ENCODE measurements at places on chromosomes 13 and 19. TPM values are rescaled to one million over a fixed set of nuclear protein-coding genes. Genes with fewer than 3 reads are reported as not detected.

The TUBB4A gene
- total RNA-seq, result 0.65 TPM

DNA sequence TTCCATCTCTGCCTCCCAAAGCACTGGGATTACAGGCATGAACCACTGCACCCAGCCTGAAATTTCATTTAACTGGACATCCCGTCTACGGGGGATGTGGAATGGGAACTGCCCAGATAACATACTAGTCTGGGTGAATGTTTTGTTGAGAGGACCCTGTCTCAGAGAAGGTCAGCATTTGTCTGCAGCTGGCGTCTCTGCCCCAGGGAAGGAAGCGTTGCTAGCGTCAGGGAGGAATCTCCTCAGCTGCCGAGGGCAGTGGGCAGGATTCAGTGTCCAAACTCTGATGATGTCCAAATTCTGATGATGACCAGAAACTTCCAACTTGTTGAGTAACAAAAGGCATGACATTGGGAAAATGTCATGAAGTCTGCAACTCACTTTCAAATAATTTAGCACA, 3.1 kb downstream of the NXNL1 start:
- no peak overlapping the region for H3K4me3 ChIP-seq
- peaks cover 22% of the 10 kb centered on the region for H3K27me3 ChIP-seq
- DNase-seq, result no peak
- H3K36me3 ChIP-seq, result no peaks in the 10 kb centered on the region
- no peaks in the 10 kb centered on the region for H3K4me1 ChIP-seq
- H3K27ac ChIP-seq, result no peak overlapping the region

GRCh38 chr13:25915840-25916518, 135.8 kb downstream of the SHISA2 start:
- no peak for DNase-seq
- no peaks in the 10 kb centered on the region for H3K27me3 ChIP-seq
- no peak overlapping the region for H3K4me3 ChIP-seq
- no peaks in the 10 kb centered on the region for H3K36me3 ChIP-seq
- no peak overlapping the region for H3K27ac ChIP-seq
- no peaks in the 10 kb centered on the region for H3K4me1 ChIP-seq

- no peak overlapping the region for H3K27ac ChIP-seq
- H3K4me3 ChIP-seq, result no peak overlapping the region
- H3K4me1 ChIP-seq, result no peaks in the 10 kb centered on the region
These were observed 614.6 kb upstream of the SPRY2 start for GRCh38 chr13:80955501-80955900.

- no peaks in the 10 kb centered on the region for H3K36me3 ChIP-seq
- no peak overlapping the region for H3K4me3 ChIP-seq
- peak overlapping the region; percentile 33 for H3K27ac ChIP-seq
- DNase-seq, result no peak
- peaks cover 60% of the 10 kb centered on the region for H3K4me1 ChIP-seq
These were observed 5.0 kb downstream of the PPP1R37 start for GRCh38 chr19:45097776-45098520.

GRCh38 chr13:80342471-80343371, 1.8 kb upstream of the SPRY2 start:
- H3K27me3 ChIP-seq, result no peaks in the 10 kb centered on the region
- no peaks in the 10 kb centered on the region for H3K36me3 ChIP-seq
- peak; percentile 83 for DNase-seq
- H3K4me3 ChIP-seq, result peak overlapping the region; percentile 74

The ACER1 gene
- total RNA-seq, result not detected

GRCh38 chr13:112580912-112581311, 7.0 kb downstream of the TUBGCP3 start:
- no peak for DNase-seq
- H3K27me3 ChIP-seq, result no peaks in the 10 kb centered on the region
- H3K36me3 ChIP-seq, result no peaks in the 10 kb centered on the region

All from left lung (tissue), 14 donors.